Ammon's horn (tissue), 1 donor: ENCODE measurements at places on chromosomes 16 and 17.
A peak's percentile ranks its signal among the peaks of the same experiment; 100 is the strongest.

GRCh38 chr17:50845240-50846147 is 10.1 kb downstream of the WFIKKN2 start:
- DNase-seq, result no peak

DNA sequence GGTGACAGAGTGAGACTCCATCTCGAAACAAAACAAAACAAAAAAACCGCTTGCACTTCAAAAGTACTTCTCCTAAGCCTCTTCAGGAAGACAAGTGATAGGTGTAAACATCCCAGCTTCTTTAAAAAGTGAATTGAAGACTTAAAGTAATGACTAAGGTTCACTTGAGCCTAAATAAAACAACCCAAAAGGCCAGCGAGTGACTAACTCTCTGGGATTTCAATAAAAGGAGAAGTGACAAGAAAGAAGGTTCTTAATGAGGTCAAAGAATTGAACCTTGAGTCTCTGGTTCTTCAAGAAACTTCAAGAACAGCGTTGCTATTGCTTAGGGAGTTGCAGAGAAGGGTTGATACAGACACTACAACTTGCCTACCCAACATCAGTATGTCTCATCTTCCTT is 42.2 kb downstream of the STX8 start:
- no peak for DNase-seq

DNA sequence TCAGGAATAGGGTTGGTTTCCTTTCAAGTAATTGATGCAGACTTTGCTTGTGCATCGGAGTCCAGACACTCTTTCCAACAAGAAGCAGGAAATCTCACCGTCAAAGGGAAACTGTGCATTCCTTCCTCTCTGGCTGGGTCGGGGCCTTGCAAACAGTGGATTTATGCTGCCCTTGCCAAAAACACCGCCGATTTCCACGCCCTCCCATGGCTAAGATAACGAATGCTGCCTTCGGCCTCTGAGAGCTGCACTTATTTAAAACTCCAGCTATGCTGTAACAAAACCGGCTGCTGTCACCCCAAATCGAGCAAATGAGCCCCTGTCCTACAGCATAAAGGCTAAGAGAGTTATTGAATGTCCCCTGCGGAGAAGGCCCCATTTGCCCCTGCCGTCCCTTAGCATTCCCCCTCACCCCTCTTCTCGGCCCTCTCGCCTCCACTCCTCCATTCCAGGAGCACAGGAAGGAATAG is 275.5 kb upstream of the IRX5 start:
- DNase-seq, result peak; percentile 19

DNA sequence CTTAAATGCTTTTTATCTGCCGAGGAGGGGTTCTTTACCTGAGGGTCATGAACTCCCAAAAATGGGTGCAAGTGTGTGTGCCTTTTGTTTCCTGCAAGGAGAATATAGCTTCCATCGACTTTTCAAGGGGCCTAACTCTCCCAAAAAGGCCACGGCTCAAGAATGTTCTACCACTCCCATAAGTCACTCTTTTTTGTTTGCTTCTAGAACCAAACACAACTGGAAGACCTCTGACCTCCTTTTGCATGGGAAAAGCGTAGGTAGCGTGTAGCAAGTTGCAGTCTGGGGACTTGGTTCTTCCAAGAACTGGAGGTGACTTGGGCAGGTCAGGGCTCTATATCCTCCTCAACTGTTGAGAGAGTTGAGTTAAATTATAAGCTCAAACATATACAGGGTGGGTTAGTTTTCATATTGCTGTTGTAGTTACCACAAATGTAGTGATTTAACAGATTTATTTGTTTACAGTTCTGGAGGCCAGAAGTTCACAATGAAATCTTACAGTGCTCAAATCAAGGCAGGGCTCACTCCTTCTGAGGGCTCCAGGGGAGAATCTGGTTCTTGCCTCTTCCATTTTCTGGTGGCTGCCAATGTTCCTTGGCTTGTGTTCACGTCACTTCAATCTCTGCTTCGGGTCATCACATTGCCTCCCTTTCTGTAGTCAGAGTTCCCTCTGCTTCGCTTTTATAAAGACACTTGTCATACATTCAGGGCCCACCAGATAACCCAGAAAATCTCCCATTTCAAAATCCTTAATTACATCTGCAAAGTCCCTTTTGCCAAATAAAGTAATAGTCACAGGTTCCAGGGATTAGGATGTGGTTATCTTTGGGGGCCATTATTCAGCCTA is 1.4 kb downstream of the TMEM97 start:
- no peak for DNase-seq
